NCI-H460 (cell line): ENCODE measurements at places on chromosomes 12 and 14.

- DNase-seq = no peak
These were observed 708 bp upstream of the P2RX4 start for GRCh38 chr12:121209221-121209620.

GRCh38 chr12:133203344-133204263, 22.3 kb downstream of the ZNF268 start:
- no peak for DNase-seq

GRCh38 chr14:35333264-35333730, 41.1 kb downstream of the PSMA6 start:
- no peak for DNase-seq

GRCh38 chr12:99746538-99746937, 99.0 kb downstream of the GARIN6 start:
- no peak for DNase-seq

DNA sequence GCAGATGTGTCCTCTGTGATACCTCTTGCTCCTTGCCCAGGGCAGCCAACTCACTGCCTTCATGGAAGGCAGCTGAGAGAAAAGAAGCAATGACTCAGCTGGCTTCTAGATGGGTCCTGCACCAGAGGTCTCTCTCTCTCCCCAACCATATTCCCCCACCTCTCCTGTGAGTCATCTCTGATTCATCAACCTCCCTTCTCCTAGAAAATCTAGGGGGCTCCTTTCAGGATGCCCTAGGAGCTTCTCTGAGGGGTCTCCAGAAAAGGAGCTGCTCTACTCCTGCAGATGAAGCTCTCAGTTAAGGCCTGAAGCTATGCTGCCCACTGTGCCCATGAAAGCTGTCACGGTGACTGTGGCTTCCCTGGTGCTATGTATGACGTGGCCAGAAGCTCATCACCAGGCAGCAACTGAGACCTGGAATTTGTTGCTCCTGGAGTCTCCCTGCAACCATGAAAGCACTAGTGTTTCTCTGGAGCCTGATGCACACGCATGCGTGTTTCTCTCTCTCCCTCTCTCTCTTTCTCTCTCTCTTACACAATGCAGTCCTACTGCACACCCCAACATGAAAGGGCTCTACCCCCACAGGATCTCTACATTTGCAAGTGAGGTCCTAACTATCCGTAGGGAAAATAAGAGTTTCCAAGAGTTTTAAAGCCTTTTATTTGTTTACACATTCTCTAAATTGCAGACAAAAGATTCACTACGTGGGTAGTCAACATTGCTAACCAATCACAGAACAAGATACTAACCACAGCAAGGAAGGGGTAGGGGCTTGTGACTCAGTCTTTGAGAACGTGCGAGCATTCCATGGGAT, 285.3 kb downstream of the DPF3 start:
- no peak for DNase-seq

DNA sequence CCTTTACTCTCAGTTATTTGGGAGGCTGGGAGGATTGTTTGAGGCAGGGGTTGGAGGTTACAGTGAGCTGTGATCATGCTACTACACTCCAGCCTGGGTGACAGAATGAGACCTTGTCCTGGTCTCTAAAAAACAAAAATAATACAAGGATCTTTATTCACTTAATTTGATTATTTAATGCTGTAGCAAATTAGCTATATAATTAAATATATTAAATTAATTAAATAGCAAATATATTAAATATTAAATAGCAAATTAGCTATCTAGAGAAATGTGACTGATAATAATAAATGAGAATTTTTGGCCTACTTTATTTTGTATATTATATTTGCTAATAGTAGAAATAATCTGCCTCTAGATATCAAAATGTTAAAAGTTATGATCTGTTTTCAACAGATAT, 298.8 kb upstream of the NAV3 start:
- no peak for DNase-seq

GRCh38 chr14:65299826-65300225, 112.7 kb upstream of the FUT8 start:
- DNase-seq = no peak

- DNase-seq = no peak
These were observed 62.5 kb downstream of the CCDC88C start for GRCh38 chr14:91354979-91355685.

GRCh38 chr12:47085815-47086252, 6.1 kb upstream of the AMIGO2 start:
- peak; percentile 36 for DNase-seq

- DNase-seq = peak; percentile 94
These were observed at the start of gene CCDC77 for GRCh38 chr12:401235-402028. TSS of gene CCDC77 (plus strand) at chr12:401644. CDS start at chr12:409384, 7,740 bp downstream.

GRCh38 chr12:16225692-16226091, 51.8 kb downstream of the SLC15A5 start:
- DNase-seq = no peak

DNA sequence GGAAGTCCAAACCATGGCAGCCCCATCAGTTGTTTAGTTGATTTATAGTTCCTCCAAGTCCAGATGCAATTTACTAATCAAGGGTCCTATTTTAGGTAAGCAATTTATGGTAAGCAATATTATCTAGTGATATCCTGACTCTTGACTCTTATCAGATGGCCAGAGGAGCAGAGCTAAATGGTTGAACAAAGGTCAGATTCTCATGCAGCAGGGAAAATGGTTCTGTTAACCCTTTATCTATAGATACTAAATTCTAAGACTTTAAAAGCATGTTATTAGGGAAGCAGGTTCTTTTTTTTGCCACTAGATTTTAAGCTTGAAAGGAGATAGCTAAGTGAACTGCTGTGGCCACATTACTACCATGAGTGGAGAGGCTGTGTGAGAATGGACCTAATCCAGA, 427.1 kb upstream of the FBXO33 start:
- DNase-seq = no peak

- DNase-seq = no peak
These were observed 19.2 kb downstream of the DDX51 start for GRCh38 chr12:132124766-132125425.

- no peak for DNase-seq
These were observed 62.0 kb downstream of the ST8SIA1 start for GRCh38 chr12:22272335-22273151.

DNA sequence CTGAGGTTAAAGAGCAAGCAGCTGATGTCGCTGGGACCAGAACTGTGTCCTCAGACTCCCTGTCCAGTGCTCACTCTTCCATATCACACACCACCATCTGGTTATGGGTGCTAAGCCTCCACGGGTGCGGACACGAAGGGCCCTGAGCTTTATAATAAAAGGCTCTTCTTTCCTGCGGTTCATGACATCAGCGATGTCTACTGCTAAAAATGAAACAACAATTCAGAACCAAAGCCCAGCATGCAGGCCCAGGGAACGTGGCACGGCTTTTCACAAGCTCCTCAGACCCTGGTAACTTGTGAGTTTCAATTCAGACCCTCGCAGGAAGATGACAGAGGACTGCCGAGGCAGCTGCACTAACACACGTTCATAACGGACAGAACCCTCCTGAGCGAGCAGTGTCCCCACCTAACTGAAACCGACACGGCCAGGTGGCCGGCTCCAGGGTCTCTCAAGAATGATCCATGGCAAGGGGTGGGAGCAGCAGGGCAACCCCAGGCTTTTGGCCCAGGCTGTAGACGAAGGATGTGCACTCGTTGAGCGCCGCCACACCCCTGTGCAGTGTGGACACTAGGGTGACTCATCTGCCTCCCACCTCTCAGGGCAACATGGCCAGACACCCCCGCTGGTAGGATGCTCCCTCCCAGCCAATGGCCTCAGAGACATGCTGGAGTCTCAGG, 180.3 kb downstream of the CALM1 start:
- DNase-seq = no peak

GRCh38 chr12:54439096-54439495, 20.0 kb upstream of the ITGA5 start:
- no peak for DNase-seq
